Mucosa of descending colon (tissue), 3 donors: ENCODE measurements at places on chromosomes 6 and 20.

DNA sequence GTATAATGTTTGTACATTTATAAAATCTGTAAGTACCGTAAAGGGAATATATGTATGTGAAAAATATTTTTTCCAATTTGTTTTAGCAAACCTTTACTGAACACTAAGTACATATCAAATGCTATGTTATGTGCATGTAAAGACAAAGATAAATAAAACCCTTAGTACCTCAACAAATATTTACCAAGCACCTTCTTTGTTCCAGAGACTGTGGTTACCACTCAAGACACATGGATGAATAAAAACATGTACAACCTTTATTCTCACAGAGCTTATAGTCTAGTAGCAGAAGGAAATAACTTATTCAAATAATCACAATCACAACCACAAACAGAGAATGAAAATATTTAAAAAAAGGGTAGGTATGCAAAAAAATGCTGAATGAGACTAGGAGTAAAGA lies 17.5 kb downstream of the TMX4 start:
- DNase-seq, result no peak

DNA sequence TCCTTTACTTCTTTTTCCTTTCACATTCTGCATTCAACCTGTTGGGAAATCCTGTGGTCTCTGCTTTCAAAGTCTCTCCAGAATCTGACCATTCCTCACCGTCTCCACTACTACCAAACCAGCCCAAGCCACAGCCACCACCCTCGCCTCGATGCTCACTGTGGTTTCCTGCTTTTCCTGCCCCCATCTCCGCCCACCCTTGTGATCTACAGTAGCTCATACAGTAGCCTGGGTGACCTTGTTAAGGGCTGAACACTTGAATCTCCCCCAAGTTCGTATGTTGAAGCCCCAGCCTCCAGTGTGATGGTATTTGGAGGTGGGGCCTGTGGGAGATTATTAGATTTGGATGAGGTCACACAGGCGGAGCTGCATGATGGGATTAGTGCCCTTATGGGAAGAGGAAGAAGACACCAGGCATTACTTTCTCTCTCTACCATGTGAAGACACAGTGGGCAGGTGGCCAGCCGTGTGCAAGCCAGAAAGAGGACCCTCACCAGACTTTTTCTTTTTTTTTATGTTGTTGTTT lies 189.0 kb upstream of the UST start:
- no peak for DNase-seq

GRCh38 chr20:53869466-53870258 lies 200.7 kb downstream of the BCAS1 start:
- DNase-seq, result peak; percentile 96

DNA sequence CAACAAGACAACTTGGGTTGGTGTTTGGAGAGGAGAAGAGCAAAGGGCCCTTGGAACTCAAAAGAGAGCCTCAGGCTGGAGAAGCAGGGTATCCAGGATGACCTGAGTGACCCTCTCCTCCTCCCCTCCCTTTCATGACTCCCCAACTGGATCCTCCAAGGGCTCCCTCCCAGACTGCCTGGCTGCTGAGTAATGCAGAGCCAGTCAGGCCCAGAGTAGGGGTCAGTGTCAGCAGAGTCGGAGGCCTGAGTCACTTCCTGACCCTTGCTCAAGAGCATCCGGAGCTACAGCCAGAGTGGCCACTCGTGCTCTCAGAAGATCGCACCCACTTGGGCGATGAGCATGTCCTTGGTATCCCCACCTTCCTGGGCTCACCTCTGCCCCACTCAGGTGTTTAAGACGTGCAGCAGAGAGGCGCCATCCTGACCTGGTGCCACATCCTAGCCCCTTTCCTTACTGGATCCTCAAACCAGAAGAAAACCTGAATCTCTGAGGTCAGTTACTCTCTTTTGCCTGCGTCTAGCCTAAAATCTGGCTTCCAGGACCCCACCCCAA lies 2.8 kb upstream of the MAPK13 start:
- peak; percentile 71 for DNase-seq

- no peak for DNase-seq
Measured at GRCh38 chr20:36587388-36588070, 14.1 kb downstream of the TGIF2 start.

- no peak for DNase-seq
Measured at GRCh38 chr20:61437280-61438206, 185.5 kb downstream of the CDH4 start.
